ENCODE measurements at places on chromosomes 1 and 21. TPM values are rescaled to one million over a fixed set of nuclear protein-coding genes. Genes with fewer than 3 reads are reported as not detected.

Gene C4BPA
- 0.50 TPM for polyA plus RNA-seq

Gene ACOT11
- polyA plus RNA-seq: 7.5 TPM

Gene TCHH
- polyA plus RNA-seq: 0.47 TPM

Gene WDR64
- polyA plus RNA-seq: 0.11 TPM

Gene PPFIA4
- polyA plus RNA-seq: 39.4 TPM

GRCh38 chr1:67560580-67561255, 124.3 kb upstream of the GADD45A start:
- peaks cover 6% of the 10 kb centered on the region for H3K4me1 ChIP-seq
- DNase-seq: no peak
- H3K36me3 ChIP-seq: no peaks in the 10 kb centered on the region
- no peaks in the 10 kb centered on the region for H3K27me3 ChIP-seq
- H3K4me3 ChIP-seq: no peak overlapping the region
- no peak overlapping the region for H3K27ac ChIP-seq

GRCh38 chr1:223307544-223307943, 56.4 kb downstream of the SUSD4 start:
- no peaks in the 10 kb centered on the region for H3K4me1 ChIP-seq
- H3K27ac ChIP-seq: no peak overlapping the region

- no peaks in the 10 kb centered on the region for H3K4me1 ChIP-seq
- no peaks in the 10 kb centered on the region for H3K27me3 ChIP-seq
- H3K36me3 ChIP-seq: no peaks in the 10 kb centered on the region
- no peak overlapping the region for H3K27ac ChIP-seq
Measured at GRCh38 chr21:14926186-14926585, 138.6 kb downstream of the NRIP1 start.

- no peak for DNase-seq
- H3K27me3 ChIP-seq: peaks cover 99% of the 10 kb centered on the region
- no peak overlapping the region for H3K4me3 ChIP-seq
- H3K27ac ChIP-seq: no peak overlapping the region
- H3K4me1 ChIP-seq: peaks cover 63% of the 10 kb centered on the region
Measured at GRCh38 chr1:180232521-180233043, 2.5 kb downstream of the LHX4 start.

- H3K4me1 ChIP-seq: no peaks in the 10 kb centered on the region
- no peaks in the 10 kb centered on the region for H3K36me3 ChIP-seq
- no peaks in the 10 kb centered on the region for H3K27me3 ChIP-seq
- H3K27ac ChIP-seq: no peak overlapping the region
- no peak overlapping the region for H3K4me3 ChIP-seq
Measured at GRCh38 chr1:96698342-96698983, 23.1 kb upstream of the PTBP2 start.

DNA sequence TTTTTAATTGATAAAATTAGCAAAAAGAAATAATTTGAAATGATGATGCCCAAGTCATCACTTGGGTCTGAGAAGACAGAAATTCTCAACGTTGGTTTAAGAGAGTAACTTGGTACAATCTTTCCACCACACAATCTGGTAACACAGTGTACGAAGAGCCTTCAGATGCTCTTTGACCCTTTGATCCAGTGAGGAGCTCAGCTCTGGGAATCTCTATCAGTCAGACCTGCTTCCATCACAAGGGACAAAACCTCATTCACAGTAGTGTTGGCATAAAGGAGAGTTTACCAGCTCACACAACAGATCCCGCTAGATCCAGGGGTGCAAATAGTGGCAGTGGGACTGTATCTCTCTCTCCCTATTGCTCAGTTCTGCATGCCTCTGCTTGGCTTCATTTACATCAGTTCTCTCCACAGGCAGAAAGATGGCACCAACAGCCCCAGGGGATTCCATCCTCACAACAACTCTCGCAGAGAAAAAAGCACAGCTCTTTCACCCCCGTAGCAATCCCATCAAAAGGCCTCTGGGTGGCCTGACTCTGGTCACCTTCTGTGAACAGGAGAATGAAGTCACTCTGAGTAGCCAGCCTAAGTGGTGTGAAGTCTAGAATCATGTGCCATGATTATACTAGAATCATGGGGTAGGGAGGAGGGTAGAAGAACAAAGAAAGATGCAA, 119.7 kb downstream of the ZNF281 start:
- no peak overlapping the region for H3K27ac ChIP-seq
- H3K36me3 ChIP-seq: no peaks in the 10 kb centered on the region
- H3K4me3 ChIP-seq: no peak overlapping the region
- no peaks in the 10 kb centered on the region for H3K4me1 ChIP-seq
- no peaks in the 10 kb centered on the region for H3K27me3 ChIP-seq
- no peak for DNase-seq

DNA sequence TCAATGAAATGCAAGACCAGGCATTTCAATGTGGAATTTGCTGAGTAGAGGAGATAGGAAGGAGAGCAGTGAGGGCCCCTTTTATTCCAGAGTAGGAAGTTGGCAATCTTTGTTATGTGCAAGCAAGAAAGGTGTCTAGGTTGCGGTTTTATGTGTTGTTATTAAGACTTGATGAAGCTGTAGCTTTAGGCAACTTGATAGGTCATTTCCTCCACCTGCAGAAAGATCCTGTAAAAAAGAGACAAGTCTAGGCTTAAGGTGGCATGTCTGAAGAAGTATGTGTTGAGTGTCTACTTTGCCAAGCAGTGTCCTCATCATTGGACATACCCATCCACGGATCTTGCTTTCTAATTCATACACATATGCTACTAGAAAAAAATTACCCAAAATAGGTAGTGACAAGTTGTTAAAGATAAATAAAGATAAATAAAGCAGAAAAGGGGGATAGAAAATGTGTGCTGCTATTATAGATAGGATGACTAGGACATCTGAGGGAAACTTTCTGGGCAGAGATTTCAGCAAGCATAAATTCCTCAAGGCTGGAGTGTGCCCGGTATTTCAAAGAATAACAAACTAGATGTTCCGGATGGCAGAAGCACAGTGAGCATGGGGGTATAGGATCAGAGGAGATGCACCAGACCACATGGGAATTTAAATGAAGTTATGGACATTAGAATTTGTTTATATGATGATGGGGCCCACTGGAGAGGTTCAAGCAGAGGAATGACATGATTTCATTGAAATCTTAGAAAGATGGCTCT, 335.0 kb downstream of the TGFB2 start:
- H3K27me3 ChIP-seq: no peaks in the 10 kb centered on the region
- no peak for DNase-seq
- H3K4me3 ChIP-seq: no peak overlapping the region
- H3K36me3 ChIP-seq: no peaks in the 10 kb centered on the region

- no peak for DNase-seq
- no peak overlapping the region for H3K4me3 ChIP-seq
- H3K4me1 ChIP-seq: peaks cover under 1% of the 10 kb centered on the region
- H3K36me3 ChIP-seq: no peaks in the 10 kb centered on the region
- H3K27ac ChIP-seq: no peak overlapping the region
- H3K27me3 ChIP-seq: no peaks in the 10 kb centered on the region
Measured at GRCh38 chr1:42450061-42450460, 5.8 kb downstream of the ZMYND12 start.

DNA sequence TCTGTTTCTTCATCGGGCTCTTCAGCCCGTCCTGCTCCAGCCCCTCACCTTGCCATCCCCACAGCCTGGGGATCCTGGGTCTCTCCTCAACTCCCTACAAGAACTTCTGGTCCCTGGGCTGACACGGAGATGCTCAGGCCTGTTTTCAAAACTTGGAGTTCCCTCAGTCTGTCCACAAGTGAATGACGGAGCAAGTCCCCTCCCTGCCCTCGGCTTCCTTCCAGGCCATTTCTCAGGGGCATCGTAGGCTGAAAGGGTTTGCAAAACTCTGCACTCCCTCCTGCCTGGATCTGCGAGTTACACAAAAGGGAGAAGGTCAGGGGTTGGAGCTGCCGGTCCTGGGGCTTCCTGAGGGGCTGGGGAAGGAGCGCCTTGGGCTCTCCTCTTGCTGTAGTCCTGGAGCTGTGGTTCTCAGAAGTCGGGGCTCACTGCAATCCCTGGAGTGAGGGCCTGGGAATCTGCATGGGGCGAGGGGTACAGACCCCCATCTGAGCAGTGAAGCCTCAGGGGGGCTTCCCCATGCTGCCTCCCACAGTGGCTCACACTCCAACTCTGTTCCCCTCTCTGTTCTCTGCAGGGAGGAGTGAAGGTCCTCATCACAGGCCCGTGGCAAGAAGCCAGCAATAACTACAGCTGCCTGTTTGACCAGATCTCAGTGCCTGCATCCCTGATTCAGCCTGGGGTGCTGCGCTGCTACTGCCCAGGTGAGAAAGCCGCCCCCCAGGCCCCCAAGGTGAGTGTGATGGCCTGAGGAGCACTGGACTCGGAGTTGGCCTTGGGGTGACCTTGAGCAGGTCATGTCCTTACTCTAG, 100.6 kb upstream of the VAMP3 start:
- no peak overlapping the region for H3K4me3 ChIP-seq
- H3K4me1 ChIP-seq: peaks cover 46% of the 10 kb centered on the region
- no peaks in the 10 kb centered on the region for H3K27me3 ChIP-seq
- peak overlapping the region; percentile 94 for H3K27ac ChIP-seq
- DNase-seq: peak; percentile 43

GRCh38 chr21:35198982-35199732, 150.1 kb upstream of the RUNX1 start:
- no peaks in the 10 kb centered on the region for H3K4me1 ChIP-seq
- no peak overlapping the region for H3K4me3 ChIP-seq
- H3K27me3 ChIP-seq: no peaks in the 10 kb centered on the region
- DNase-seq: no peak
- no peak overlapping the region for H3K27ac ChIP-seq

- peak; percentile 23 for DNase-seq
- no peak overlapping the region for H3K27ac ChIP-seq
- H3K4me1 ChIP-seq: peaks cover 10% of the 10 kb centered on the region
- no peak overlapping the region for H3K4me3 ChIP-seq
Measured at GRCh38 chr1:24119859-24120756, 8.2 kb upstream of the MYOM3 start.

DNA sequence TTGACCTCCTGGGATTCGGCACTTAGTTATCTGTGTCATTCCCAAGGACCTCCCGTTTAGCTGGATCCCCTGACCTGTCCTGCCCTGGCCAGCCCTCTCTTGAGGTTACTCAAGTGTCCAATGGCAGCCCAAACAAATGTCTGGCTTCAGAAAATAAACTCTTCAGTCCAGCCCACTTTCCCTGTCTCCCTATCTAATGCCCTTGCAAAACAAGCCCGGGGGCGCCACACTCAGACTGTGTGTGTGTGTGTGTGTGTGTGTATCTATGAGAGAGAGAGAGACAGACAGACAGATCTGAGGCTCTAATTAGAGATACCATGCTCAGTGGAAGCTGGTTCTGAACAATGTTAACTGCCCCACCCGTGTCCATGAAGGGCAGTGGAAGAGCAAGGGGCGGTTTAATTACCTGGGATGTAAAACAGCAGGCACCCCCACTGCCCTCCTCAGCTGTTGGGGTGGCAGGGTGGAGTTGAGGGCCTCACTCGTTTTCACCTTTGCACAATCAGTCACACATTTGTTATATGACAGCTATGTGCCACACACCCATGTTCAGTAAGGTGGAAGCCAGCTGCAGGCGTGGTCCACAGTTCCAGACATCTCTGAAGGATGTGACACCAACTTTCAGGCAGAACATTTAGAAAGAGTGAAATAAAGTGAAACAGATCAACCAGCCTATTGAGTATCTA, 57.4 kb downstream of the B3GALT5 start:
- DNase-seq: no peak
- H3K27ac ChIP-seq: no peak overlapping the region
- H3K36me3 ChIP-seq: peaks cover 18% of the 10 kb centered on the region
- H3K4me1 ChIP-seq: peaks cover 10% of the 10 kb centered on the region

Data from spinal cord (tissue), 10 donors.